ENCODE measurements at places on chromosomes 3 and 15. TPM values are rescaled to one million over a fixed set of nuclear protein-coding genes. Genes with fewer than 3 reads are reported as not detected.

MESP2 gene
- total RNA-seq, result not detected

PP2D1 gene
- not detected for total RNA-seq

DNA sequence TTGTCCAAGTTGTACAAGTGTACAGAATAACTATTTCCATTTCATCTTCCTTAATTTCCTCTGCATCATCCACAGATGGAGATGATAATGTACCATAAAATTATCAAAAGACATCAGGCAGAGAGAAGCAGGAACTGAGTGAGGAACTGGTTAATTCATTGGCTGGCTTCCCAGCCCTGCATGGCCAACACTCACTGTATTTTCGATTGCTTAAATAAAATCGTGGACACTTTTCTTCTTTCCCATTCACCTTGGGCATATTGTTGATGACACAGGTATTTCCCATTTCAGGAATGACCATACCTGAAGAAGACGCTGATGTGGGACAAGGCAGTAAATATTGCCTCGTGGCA lies 144.2 kb upstream of the ABHD17C start:
- no peak for DNase-seq
- H3K4me3 ChIP-seq, result no peak overlapping the region
- no peaks in the 10 kb centered on the region for H3K27me3 ChIP-seq
- no peak overlapping the region for H3K27ac ChIP-seq
- H3K4me1 ChIP-seq, result no peaks in the 10 kb centered on the region

- H3K36me3 ChIP-seq, result no peaks in the 10 kb centered on the region
- no peak overlapping the region for H3K4me3 ChIP-seq
- H3K27me3 ChIP-seq, result no peaks in the 10 kb centered on the region
- DNase-seq, result no peak
- no peak overlapping the region for H3K27ac ChIP-seq
Measured at GRCh38 chr3:40054568-40055222, 245.3 kb downstream of the MYRIP start.
